ENCODE measurements at places on chromosomes 7 and 10. TPM values are rescaled to one million over a fixed set of nuclear protein-coding genes. Genes with fewer than 3 reads are reported as not detected.

CRYGN gene
- 1.4 TPM for total RNA-seq

CELF2 gene
- total RNA-seq: 118 TPM

CYP2E1 gene
- total RNA-seq: 15.3 TPM

CNTNAP2 gene
- 151 TPM for total RNA-seq

IFIT1B gene
- total RNA-seq: not detected

LEP gene
- not detected for total RNA-seq

MEOX2 gene
- total RNA-seq: 0.95 TPM

NODAL gene
- not detected for total RNA-seq

GPR15LG gene
- total RNA-seq: not detected

OR13A1 gene
- 0.26 TPM for total RNA-seq

GPER1 gene
- total RNA-seq: 8.5 TPM

CAV2 gene
- 17.9 TPM for total RNA-seq

ANKRD61 gene
- not detected for total RNA-seq

FAM25C gene
- total RNA-seq: not detected

FZD8 gene
- total RNA-seq: 6.5 TPM

TAS2R3 gene
- total RNA-seq: 10.3 TPM

MMD2 gene
- total RNA-seq: 34.2 TPM

VPS37D gene
- total RNA-seq: 5.9 TPM

CPEB3 gene
- 40.2 TPM for total RNA-seq

LLCFC1 gene
- not detected for total RNA-seq

SEMA3A gene
- total RNA-seq: 30.9 TPM

TFPI2 gene
- total RNA-seq: 0.40 TPM

ADAMTS14 gene
- total RNA-seq: 9.2 TPM

DEPP1 gene
- 49.8 TPM for total RNA-seq

OR2A42 gene
- total RNA-seq: not detected

THSD7A gene
- 15.9 TPM for total RNA-seq

NPS gene
- not detected for total RNA-seq

CDC123 gene
- 60.0 TPM for total RNA-seq

C10orf143 gene
- total RNA-seq: 5.6 TPM

CH25H gene
- 1.3 TPM for total RNA-seq

ASB10 gene
- not detected for total RNA-seq

OR9A2 gene
- total RNA-seq: 4.0 TPM

GIMAP6 gene
- total RNA-seq: 6.7 TPM

HOXA13 gene
- total RNA-seq: not detected

PAPOLB gene
- total RNA-seq: 0.26 TPM

LRRTM3 gene
- 48.0 TPM for total RNA-seq

MBL2 gene
- not detected for total RNA-seq

SLC26A5 gene
- 0.42 TPM for total RNA-seq

OPALIN gene
- total RNA-seq: 120 TPM

ADRA2A gene
- total RNA-seq: 10.2 TPM

EIF4H gene
- 268 TPM for total RNA-seq

FGF8 gene
- total RNA-seq: not detected

SFRP4 gene
- 0.63 TPM for total RNA-seq

TMEM270 gene
- total RNA-seq: not detected

LRRC17 gene
- total RNA-seq: 4.3 TPM

PARD3 gene
- total RNA-seq: 14.2 TPM

ERCC6 gene
- total RNA-seq: 36.1 TPM

PODXL gene
- 67.6 TPM for total RNA-seq
